ENCODE measurements at places on chromosomes 2 and 18.

- DNase-seq, result no peak
Observed at GRCh38 chr2:177053038-177053437, 159.6 kb upstream of the HNRNPA3 start.

- no peak for DNase-seq
Observed at GRCh38 chr2:219954331-219954730, 326.9 kb downstream of the SLC4A3 start.

DNA sequence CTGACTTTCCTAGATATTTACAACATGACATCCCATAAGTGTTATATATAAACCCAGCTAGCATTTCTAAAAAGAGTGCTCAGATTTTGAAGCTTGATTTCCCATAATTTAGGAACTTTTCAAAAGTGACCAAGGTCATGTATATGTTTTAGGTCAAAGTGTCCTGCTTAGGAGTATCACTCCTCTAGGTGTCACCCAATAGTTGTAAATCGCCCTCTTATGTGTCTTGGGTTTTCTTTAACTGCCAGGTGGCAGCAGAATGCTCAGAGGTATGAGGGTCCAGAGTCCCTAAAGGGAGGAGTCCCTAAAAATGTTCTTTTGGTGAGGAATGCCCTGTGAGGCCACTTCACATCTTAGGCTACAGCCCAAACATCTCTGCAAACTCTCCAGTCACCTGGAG is 358.3 kb downstream of the CELF4 start:
- no peak for DNase-seq

GRCh38 chr18:40258311-40258710 is 1696.7 kb upstream of the PIK3C3 start:
- DNase-seq, result no peak

DNA sequence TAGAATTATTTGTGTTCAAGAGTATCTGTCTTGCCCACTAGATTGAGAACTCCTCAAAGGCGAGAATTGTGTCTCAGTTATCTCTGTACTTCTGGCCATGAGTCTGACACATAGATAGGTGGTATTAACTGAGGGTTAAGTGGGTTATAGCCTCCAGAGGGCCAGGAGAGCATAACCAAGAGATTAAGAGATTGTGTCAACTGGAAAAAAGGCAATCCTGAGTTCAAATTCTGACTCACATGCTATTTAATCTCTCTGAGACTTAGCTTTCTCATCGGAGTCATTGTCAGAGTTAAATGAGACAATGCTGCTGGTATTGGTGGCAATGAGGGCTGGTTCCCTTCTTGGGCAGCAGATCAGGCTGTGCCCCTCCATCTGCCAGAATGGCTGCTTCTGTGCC is 330.9 kb downstream of the TNS1 start:
- no peak for DNase-seq

GRCh38 chr2:179726461-179727180 is 134.8 kb downstream of the ZNF385B start:
- no peak for DNase-seq

DNA sequence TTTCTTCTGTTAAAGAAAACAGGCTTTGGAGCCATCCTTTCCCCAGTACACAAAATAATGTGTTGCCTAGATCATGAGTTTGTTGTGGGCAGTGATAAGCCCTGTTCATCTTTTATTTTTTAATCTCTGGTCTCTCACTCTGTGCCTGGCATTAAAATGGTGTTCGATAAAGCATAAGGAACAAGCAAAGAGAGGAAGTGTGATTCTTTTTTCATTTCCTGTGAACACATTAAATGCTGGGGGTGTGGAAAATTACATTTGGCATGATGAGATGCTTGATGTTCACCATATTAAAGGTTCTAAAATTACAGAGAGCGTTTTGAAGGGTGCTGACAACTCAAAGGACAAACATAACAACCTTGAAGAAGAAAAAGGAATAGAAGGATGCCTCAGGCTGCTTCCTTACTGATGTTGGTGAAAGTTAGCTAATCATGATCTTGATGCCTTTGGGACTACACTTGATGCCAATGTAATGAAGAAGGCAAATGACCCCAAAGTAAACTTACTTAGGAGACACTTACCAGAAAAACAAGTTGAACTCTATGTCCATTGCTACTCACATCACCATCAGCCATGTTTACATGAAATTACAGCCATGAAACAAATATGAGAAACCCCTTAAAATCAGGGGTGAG is 33.0 kb downstream of the TMEFF2 start:
- DNase-seq, result no peak

DNA sequence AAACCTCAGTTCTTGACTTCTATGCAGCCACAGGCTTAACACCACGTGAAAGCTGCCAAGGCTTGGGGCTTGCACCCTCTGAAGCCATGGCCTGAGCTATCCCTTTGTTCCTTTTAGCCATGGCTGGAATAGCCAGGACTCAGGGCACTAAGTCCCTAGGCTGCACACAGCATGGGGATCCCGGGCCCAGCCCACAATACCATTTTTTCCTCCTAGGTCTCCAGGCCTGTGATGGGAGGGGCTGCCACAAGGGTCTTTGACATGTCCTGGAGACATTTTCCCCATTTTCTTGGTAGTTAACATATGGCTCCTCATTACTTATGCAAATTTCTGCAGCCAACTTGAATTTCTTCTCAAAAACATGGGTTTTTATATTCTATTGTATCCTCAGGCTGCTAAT is 619.1 kb downstream of the NYAP2 start:
- no peak for DNase-seq

DNA sequence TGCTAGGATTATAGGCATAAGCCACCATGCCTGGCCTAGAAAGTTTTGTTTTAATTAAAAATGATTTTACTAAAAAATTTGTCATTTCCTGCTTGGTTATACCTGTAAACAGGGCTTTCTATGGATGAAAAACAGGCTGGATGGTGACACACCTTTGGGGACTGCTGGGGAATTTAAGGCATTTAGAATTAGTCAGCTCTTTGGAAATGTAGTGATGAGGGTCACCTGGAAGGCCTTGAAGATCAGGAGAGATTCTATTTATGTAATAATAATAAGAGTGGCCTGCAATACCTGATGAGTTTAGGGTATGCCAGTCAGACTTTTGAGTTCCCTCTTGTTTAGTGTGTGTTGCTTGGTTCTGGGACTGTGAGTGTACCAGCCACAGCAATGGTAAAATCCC is 51.1 kb downstream of the RALBP1 start:
- no peak for DNase-seq

DNA sequence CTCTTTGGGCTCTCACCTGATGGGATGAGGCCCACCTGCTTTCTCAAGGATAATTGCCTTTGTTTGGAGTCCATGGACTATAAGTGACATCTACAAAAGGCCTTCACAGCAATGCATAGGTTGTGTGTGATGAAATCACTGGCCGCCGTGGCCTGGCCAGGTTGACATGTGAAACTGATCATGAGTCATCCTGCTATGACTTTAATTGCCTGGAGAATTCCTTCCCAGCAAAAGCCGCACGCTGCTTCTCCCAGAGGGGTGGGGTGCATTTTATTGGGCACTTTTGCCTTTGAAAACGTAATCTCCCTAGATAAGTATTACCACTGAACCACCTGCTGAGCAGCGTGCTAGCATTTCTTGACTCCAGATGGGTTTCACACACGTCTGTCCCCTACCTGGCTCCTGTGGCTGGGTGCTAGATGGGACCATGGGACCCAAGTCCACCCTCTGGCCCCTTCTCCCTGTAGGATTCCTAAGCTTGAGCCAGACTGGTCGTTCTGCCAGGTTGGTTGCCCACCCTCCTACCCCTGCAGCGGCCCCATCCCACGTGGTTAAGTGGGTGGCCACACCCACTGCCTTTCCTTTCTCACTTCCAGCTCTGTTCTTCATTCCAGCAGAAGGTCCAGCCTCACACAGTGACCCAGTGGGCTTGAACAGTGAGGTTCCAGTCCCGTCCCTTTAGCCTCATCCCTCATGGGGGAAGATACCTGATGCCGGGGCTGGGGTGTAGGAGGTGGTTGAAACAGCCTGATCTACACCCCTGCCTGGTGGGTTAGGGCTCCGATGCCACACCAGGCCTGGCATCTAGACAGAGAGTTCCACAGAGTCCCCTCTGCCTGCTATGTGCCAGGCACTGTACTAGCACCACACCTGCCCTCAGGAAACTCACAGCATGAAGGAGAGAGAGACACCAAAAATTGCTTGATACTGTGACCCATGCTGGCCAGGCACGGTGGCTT is 89.6 kb downstream of the GBX2 start:
- no peak for DNase-seq

DNA sequence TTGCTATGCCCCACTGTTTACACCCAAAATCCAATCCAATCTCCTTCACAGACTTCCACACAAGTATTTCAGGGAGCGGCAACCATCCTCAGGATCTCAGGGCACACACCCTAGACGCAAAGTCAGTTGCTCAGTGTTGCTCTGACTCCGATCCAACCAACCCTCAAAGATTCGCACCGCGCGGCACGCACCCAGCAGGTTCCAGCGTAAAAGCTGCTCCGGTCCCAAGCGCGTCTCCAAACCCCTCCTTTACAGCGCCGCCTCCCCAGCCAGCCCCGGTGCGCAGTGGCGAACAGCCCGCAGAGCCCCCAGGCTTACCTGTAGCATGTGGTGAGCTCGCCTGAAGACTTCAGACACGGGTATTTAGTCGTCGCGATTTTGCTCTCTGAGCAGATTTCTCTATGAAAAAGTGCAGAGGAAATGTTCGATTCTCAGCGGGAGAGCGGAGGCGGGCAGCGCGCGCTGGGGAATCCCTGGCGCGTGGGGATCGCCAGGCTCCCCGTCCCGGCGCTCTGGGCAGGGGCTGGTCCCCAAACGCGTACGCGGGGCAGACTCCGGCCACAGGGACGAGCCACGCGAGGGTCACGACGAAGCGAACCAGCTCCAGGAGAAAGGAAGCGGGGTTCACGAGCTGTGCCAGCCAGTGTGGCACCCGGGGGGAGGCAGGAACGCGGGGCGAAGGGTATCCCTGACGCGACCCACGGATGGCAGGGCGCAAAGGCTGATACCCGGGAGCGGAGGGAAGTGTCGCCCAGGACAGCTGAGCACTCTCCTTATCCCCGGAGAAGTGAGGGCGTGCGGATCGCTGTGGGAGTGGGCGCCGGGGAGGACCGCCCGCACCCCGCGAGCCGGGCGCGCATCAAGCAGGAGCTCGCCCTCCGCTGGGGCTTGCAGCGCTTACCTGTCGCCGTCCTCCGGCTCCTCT is 650 bp downstream of the CCBE1 start:
- DNase-seq, result no peak

- DNase-seq, result no peak
Observed at GRCh38 chr2:31402388-31402787, 12.2 kb downstream of the XDH start.

- DNase-seq, result no peak
Observed at GRCh38 chr18:53941601-53942338, 282.7 kb downstream of the MBD2 start.

Measured in posterior cingulate gyrus (tissue), 11 donors.